ENCODE measurements at places on chromosomes 7 and 10.
A peak's percentile ranks its signal among the peaks of the same experiment; 100 is the strongest.

DNA sequence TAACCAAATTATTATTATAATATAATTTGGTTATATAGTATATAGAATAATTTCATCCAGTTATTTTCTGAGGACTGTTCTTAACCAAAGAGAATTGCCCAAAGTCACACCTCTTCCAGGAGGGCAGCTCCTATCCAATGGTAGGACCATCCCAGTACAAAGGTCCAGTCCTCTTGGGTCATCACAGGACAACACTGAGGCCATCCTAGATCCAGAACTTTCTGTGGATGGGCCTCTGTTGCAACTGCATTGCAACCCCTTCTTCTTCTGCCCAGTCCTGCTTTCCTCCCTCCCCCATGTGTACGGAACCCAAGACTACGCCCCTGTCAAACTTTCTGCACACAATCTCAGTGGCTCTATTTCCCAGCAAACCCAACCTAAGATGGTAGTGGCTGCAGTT lies 5.4 kb upstream of the HABP2 start:
- no peak for DNase-seq
- no peak overlapping the region for H3K27ac ChIP-seq
- no peaks in the 10 kb centered on the region for H3K36me3 ChIP-seq
- no peaks in the 10 kb centered on the region for H3K27me3 ChIP-seq
- no peaks in the 10 kb centered on the region for H3K4me1 ChIP-seq

GRCh38 chr7:155918720-155919390 lies 106.6 kb upstream of the SHH start:
- no peaks in the 10 kb centered on the region for H3K27me3 ChIP-seq
- H3K27ac ChIP-seq, result no peak overlapping the region
- peaks cover 18% of the 10 kb centered on the region for H3K4me1 ChIP-seq

DNA sequence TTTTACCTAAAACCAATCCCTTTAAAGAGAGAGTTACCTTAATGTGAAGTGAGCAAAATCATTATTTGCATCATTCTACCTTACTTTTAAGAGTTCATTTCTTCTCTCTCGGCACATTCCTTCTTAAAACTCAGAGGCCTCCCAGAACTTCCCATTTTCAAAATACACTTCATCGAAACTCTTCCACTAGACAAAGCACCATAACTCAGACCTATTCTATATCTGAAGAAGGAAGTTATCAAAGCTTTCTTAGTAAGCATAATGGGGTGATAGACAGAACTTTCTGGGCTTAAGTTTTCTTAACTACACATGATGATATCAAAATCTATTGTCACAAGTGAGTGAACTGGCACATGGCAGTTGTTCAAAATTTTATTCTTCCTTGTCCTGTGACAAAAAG lies 24.6 kb upstream of the GNAT3 start:
- H3K36me3 ChIP-seq, result peaks cover 2% of the 10 kb centered on the region
- H3K4me3 ChIP-seq, result no peak overlapping the region
- H3K27me3 ChIP-seq, result no peaks in the 10 kb centered on the region
- DNase-seq, result no peak
- H3K4me1 ChIP-seq, result peaks cover 5% of the 10 kb centered on the region
- no peak overlapping the region for H3K27ac ChIP-seq

DNA sequence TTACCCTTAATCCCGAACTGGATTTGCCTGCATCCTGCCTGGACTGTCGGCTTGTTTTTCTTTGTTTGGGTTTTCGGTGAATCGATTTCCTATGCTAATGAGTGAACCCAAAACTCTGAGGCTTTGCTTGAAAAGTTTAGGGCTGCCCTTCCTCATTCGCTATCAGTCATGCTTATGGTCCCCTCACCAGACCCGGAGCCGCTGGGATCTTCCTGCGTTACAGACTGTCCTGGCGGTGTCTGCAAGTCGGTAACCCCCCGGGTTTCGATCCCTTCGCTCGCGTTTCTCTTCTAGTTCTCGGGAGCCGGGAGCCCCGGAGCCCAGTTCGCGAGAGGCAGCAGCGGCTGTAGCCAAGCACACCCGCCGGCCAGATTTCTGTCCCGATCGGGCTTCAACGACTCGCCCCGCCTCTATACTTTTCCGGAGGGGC lies 2.2 kb downstream of the EMX2 start:
- peaks cover 89% of the 10 kb centered on the region for H3K27me3 ChIP-seq

DNA sequence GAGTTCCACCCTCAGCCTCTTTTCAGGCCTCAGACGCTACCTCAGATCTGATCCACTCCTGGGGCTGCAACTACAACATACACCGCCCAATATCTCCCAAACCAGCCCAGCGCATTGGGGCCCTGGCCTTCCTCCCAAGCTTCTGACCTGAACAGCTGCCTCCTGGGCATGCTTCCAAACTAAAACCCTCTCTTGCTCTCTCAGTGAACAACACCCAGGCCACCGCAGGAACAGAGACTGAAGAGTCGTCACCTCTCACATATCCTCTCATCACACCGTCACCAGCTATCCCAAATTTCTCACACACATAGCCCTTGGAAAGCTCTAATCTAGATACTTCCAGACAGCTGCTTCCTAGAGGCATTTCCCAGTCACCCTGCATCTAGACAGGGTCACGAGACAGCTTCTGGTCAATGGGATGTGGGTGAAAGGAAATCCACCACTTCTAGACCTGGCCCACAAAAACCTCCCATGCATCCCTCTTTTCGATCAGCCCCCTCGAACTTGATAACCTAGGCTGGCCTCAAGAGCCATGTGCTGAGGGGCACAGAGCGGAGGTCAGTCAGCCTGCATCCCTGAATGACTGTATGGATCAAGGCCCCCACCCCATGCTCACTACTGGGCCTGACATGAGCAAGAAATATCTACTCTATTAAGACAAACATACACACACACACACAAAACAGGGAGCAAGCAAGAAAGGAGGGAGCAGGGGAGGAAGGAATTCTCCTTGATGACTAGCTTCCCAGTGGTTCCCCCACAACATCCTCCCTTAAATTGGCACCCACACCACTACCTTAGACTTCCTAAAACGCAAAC lies 1.8 kb downstream of the PARP12 start:
- peaks cover 2% of the 10 kb centered on the region for H3K4me1 ChIP-seq
- no peak overlapping the region for H3K4me3 ChIP-seq
- peaks cover 16% of the 10 kb centered on the region for H3K27me3 ChIP-seq
- DNase-seq, result no peak

GRCh38 chr10:62502995-62503613 lies 128.9 kb downstream of the ZNF365 start:
- H3K27ac ChIP-seq, result no peak overlapping the region
- no peaks in the 10 kb centered on the region for H3K27me3 ChIP-seq
- no peak overlapping the region for H3K4me3 ChIP-seq

GRCh38 chr7:128084896-128085608 lies 53.8 kb upstream of the LRRC4 start:
- no peaks in the 10 kb centered on the region for H3K27me3 ChIP-seq
- DNase-seq, result no peak
- no peak overlapping the region for H3K27ac ChIP-seq
- peaks cover 79% of the 10 kb centered on the region for H3K36me3 ChIP-seq
- no peaks in the 10 kb centered on the region for H3K4me1 ChIP-seq

- no peaks in the 10 kb centered on the region for H3K36me3 ChIP-seq
- H3K4me3 ChIP-seq, result no peak overlapping the region
- DNase-seq, result peak; percentile 53
- peaks cover 19% of the 10 kb centered on the region for H3K4me1 ChIP-seq
- H3K27ac ChIP-seq, result peak overlapping the region; percentile 83
Measured at GRCh38 chr10:21314906-21315644, 210.4 kb downstream of the SKIDA1 start.

GRCh38 chr7:92833766-92834506 lies 2.4 kb downstream of the CDK6 start:
- no peaks in the 10 kb centered on the region for H3K27me3 ChIP-seq
- H3K4me1 ChIP-seq, result peaks cover 4% of the 10 kb centered on the region
- H3K27ac ChIP-seq, result peak overlapping the region; percentile 74
- no peaks in the 10 kb centered on the region for H3K36me3 ChIP-seq

DNA sequence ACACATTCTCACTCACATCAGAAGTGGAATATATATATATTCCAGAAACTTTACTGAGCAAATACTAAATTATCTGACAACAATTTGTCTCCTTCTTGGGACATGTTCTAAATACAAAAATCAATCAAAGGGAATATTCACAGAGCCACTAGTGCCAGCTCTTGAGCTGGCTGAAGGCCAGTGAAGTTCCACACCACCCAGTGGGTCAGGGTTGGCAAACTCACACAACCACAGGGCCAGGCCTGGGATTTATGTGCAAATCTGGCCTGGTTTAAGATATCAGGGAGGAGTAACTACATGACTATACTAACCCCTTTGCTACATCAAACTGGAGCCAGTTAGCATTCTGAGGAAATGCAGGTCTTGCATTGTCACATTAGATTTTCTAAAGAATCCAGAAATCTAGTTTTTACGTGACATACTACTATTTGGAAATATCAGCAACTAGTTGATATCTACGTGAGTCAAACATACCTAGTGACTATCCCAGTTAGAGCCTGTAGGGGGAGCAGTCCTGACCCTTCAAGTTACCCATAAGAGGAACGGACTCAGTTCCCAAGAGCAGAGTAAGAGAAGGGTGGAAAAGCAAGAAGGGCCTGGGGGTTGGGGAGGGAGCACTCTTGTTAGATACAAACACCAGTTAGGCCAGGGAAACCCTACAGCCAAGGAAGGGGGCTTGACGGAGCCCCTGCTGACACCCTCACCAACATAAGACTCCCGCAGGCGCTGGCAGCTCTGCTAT lies 600.4 kb downstream of the KCNMA1 start:
- H3K36me3 ChIP-seq, result peaks cover 4% of the 10 kb centered on the region
- no peak overlapping the region for H3K27ac ChIP-seq
- H3K4me3 ChIP-seq, result no peak overlapping the region
- H3K27me3 ChIP-seq, result no peaks in the 10 kb centered on the region
- H3K4me1 ChIP-seq, result no peaks in the 10 kb centered on the region

GRCh38 chr10:78360284-78360683 lies 326.6 kb downstream of the RPS24 start:
- no peak for DNase-seq
- no peak overlapping the region for H3K4me3 ChIP-seq

GRCh38 chr10:126729314-126729870 lies 58.9 kb upstream of the C10orf90 start:
- H3K27me3 ChIP-seq, result no peaks in the 10 kb centered on the region
- no peaks in the 10 kb centered on the region for H3K36me3 ChIP-seq
- H3K4me3 ChIP-seq, result no peak overlapping the region

DNA sequence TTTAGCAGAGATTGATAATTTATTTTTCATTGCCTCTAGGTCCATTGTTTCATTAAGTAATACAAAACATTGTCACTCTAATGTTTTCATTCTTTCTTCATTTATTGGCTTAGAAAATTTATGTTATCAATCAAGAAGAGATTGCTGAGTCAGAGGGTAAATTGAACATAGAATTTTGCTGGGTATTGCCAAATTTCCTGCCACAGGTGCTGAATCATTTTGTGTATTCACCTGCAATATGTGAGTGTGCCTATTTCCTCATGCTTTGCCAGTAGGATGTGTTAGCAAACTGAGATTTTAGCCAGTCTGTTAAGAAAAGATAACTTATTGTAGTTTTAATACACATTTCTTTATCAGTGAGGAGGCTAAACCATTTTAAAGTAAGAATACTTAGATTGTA lies 38.0 kb downstream of the MARCHF5 start:
- no peak overlapping the region for H3K27ac ChIP-seq
- DNase-seq, result peak; percentile 3
- H3K4me3 ChIP-seq, result no peak overlapping the region
- no peaks in the 10 kb centered on the region for H3K36me3 ChIP-seq
- no peaks in the 10 kb centered on the region for H3K27me3 ChIP-seq

DNA sequence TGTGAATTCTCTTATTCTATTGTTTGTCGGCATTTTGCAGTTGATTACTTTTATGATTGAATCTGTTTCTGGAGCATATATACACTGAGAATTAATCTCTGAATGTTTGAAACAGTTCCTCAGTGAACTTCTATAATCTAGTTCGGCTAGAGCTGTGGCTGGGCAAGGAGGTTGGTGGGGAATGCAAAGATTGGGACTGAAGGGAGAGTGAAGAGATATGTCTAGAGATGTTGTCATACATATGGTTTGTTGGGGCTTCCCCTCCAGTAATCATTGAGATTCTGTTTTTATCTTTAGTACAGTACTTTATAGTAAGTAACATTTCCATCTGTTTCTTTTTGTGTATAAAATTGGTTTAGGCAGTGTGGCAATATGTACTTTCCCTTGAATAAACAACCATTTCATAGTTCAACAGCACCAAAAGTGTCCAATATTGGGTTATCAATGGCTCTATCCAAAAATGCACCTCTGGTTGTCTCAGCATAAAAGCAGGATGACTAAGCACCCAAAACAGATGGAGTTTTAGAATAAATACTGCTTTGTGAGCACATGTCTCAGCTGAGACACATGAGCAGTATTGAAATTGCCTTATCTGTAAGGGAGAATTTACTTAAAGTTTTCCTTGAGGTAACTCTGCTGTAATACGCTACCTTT lies 36.7 kb downstream of the WAC start:
- H3K4me3 ChIP-seq, result no peak overlapping the region
- H3K27ac ChIP-seq, result no peak overlapping the region
- no peaks in the 10 kb centered on the region for H3K4me1 ChIP-seq
- peaks cover 19% of the 10 kb centered on the region for H3K36me3 ChIP-seq

DNA sequence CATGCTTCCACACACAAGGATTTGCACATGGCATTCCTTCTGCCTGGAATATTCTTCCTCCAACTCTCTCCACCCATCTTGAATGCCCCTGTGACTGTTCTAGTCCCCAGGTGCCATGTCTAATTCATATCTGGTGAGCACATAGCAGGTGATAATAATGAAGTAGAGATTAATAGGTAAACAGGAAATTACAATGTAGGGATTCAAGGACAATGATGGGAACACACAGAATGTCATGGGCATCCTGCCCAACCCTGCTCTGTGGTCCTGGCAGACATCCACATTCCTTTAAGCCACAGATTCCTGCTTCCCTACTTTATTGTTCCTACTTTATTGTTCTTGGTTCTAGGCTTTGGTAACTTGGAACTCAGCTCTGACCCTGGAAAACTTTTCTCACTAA lies 115.8 kb downstream of the THSD7A start:
- DNase-seq, result no peak
- no peak overlapping the region for H3K4me3 ChIP-seq
- H3K27ac ChIP-seq, result no peak overlapping the region
- no peaks in the 10 kb centered on the region for H3K36me3 ChIP-seq
- H3K27me3 ChIP-seq, result no peaks in the 10 kb centered on the region
- no peaks in the 10 kb centered on the region for H3K4me1 ChIP-seq

DNA sequence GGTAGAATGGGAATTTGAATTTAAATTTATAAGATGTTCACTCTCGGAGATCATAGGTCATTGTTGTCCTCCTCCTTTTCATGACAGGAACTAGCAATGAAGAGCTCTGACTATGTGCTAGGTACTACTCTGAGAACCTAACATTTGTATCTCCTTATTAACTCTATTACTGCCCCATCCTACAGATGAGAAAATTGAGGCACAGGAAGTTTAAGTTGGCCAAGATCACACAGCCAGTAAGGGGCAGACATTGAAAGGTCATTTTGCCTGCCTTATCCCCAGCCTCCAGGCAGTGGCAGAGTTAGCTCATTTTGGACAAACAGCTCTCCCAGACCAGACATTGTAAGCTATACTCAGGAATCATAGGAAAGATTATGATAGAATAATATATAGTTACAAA lies 6.0 kb downstream of the SRGN start:
- H3K4me1 ChIP-seq, result no peaks in the 10 kb centered on the region
- no peak overlapping the region for H3K27ac ChIP-seq
- no peak for DNase-seq
- H3K4me3 ChIP-seq, result no peak overlapping the region

- peaks cover 68% of the 10 kb centered on the region for H3K36me3 ChIP-seq
- H3K27ac ChIP-seq, result no peak overlapping the region
- no peak for DNase-seq
- no peak overlapping the region for H3K4me3 ChIP-seq
- H3K27me3 ChIP-seq, result no peaks in the 10 kb centered on the region
Measured at GRCh38 chr7:44117801-44118429, 5.4 kb downstream of the POLD2 start.

- H3K4me3 ChIP-seq, result no peak overlapping the region
- no peaks in the 10 kb centered on the region for H3K27me3 ChIP-seq
- no peak overlapping the region for H3K27ac ChIP-seq
- no peaks in the 10 kb centered on the region for H3K36me3 ChIP-seq
Measured at GRCh38 chr7:115678086-115678982, 352.2 kb downstream of the TFEC start.
